HL-60 (cell line): ENCODE measurements at places on chromosomes 4 and X.

DNA sequence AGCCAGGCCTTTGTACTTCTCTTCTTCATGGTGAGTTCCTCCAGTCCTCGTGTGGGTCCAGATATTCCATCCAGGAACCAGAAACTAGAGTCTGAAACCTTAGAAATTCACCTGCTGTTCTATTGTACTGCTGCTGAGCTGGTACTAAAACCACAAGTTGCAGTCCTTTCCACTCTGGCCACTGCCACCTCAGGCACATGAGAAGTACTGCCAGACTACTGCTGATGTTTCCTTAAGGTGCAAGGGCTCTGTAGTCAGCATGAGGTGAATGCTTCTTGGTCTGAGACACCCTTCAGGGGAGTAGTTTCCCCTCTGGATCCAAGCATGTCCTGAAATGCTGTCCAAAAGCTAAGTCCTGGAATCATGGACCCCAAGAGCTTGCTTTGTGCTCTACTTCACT lies 399.6 kb upstream of the CT83 start:
- DNase-seq: no peak

GRCh38 chr4:127505203-127505602 lies 127.6 kb upstream of the INTU start:
- no peak for DNase-seq

DNA sequence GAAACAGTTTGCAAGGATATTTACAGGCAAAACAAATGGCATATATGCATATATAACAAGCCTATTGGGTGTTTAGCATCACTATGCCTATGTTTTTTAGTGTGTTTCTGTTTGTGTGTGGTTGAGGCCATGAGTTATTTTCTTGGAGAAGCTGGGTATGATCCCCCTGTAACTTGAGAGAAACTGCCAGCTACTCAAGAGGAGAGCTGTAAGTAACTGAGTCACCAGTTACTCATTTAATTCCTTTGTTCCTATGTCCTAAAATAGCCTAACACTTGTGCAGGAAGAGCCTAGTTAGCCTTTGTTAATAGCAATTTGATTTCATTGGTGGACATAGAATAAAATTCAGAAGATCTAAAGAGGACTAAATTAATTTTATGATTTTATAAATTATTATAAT lies 79.1 kb downstream of the PWWP3B start:
- DNase-seq: no peak

GRCh38 chr4:67723949-67724348 lies 23.0 kb upstream of the UBA6 start:
- DNase-seq: no peak

DNA sequence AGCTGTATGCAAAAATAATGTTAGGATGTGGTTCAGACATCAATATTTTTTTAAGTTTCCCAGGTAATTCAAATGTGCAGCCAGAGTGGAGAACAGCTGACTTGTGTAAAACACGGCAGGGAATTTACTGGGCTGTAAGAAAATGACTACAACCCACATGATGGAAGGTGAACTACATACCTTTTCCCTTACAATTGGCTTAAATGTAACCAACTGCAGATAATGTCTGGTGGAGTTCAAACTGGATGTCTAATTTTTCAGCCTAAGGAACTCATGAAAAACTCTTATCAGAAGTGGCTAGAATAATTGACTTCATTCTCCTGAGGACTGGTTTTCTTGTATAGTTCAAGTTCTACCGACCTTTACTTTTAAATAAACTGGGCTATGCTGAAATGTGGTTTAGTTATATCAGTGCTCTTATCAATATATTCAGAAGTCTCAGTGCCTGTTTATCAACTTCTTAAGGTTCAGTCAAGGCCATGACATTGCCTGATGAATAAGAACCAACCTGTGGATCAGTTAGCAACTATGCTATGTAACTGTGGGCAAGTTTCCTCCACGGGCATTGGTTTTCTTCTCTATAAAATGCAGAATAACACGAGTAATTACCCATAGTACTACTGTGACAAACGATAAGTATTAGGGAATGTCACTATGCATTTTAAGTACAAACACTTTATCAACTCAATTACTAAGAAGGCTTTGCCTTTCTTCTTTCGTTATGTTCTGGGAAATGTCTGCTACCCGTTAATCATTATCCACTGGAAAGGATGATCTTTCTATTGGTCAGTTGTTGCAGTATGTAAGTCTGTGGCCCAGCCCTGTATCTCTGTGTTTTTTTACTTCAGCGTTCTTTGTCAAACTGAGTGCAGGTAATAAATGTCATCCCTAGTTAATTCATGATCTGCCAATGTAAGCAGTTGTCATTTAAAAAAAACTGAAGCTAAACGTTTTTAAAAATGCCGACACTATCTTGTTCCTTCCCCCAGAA lies 181.6 kb downstream of the PCDH7 start:
- DNase-seq: no peak

DNA sequence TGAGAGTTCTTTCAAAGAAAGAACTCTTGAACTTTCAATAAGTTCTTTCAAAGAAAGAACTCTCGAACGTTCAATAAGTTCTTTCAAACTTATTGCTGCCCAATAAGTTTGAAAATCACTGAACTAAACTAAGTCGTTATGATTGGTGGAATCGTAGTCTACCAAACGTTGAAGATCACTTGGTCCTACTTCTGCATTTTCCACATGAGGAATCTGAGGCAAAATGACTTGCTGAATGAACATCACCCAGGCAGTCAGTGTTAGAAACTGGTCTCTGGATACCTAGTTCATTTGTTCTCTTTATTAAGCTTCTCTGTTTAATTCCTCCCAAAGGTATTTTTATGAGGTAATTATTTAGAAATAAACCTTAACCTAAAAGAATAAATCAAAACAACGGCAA lies 7.1 kb upstream of the CNOT6L start:
- no peak for DNase-seq

DNA sequence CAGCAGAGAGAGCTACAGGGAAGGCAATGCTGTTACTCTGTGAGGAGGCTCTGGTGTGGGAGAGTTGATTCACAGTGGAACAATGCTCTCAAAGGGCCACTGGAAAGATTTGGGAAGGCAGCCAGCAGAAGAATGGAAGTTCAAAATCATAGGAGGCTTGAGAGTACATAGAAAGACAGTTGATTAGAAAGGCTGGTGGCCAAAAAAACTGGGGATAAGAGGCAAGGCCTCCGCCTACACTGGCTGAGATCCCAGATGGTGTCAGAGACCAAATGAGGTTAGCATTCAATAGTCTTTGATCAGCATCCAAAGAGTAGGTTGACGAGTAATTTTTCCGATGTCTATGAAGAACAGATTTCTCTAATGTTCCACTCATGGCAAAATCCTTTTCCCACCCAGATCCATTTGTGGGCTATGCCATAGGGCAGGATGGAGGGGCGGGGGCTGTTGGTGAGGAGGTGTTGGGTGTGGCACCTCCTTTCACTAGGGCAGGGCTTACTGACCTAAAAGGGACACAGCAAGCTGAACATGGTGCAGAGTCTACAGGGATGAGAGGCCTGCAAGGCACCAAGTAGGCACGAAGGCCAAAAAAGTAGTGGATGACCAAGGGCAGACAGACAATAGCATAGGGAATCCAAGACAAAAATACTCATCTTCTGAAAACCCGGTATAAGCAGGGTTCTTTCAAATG lies 15.1 kb downstream of the TEC start:
- no peak for DNase-seq

- peak; percentile 38 for DNase-seq
Observed at GRCh38 chr4:98928131-98928504, 815 bp downstream of the EIF4E start.

DNA sequence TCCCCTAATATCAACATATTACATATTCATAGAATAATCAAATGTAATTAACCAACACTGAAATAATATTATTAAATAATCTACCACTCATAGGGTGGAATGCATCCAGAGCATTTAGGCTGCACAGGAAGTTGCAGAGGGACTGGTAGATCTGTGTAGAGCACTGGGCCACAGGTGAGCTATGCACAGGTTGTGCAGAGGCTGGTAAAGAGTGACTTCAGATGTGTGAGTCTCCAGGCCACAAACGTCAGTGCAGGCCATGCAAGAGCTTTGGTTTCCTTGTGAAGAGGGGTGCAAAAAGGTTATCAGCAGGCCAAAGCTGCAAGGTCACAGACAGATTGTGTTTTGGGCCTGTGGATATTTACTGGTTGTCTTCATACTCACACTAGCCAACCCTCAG lies 25.5 kb upstream of the MANBA start:
- DNase-seq: no peak

- no peak for DNase-seq
Observed at GRCh38 chr4:47002580-47002979, 9.2 kb upstream of the GABRA4 start.

DNA sequence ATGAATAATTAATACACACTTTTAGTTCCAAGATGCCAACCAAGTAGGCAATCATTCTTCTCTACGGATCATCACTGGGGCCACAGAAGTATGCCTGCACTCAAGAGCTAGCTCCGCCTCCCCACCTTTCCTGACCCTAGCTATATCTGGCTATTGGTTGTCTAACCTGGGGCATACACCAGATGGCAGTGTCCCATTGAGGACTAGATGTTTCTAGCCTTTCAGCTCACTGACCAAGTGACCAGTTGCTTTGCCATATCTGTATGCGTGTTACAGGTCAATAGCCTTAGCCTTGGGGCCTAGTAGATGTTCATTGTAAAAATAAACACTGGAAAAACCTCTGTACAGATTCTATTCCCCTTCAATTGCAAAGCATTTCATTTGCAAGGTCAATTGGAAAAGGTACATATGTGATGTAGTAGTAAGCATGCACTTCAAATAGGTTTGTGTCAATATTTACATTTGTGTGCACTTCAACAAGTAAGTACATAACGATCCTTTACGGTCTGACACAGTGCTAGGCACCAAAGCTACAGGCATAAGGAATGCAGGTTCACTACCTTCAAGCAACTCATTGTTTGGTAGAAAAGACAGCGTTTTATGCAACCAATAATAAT lies 521.7 kb downstream of the PPARGC1A start:
- peak; percentile 3 for DNase-seq

DNA sequence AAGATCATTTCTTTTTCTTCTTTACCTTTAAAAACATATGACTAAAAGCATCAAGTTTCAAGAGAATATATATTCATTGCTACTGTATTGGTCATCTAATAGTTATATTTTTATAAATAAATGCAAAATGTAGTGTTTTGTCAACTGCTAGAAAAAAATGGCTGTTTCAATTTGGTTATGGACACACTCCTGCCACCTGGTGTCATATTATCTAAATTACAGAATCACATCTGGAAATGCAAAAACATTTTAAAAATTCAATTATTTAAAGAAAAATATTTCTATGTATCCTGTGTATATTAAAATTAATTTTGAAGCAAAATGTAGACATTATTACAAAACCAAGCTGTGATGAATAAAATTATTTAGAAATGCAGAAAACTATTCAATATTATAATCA lies 329.4 kb upstream of the PCDH18 start:
- no peak for DNase-seq

- no peak for DNase-seq
Observed at GRCh38 chr4:187615972-187616371, 379.6 kb upstream of the ZFP42 start.

GRCh38 chrX:19616016-19616415 lies 100.7 kb upstream of the MAP3K15 start:
- DNase-seq: no peak

DNA sequence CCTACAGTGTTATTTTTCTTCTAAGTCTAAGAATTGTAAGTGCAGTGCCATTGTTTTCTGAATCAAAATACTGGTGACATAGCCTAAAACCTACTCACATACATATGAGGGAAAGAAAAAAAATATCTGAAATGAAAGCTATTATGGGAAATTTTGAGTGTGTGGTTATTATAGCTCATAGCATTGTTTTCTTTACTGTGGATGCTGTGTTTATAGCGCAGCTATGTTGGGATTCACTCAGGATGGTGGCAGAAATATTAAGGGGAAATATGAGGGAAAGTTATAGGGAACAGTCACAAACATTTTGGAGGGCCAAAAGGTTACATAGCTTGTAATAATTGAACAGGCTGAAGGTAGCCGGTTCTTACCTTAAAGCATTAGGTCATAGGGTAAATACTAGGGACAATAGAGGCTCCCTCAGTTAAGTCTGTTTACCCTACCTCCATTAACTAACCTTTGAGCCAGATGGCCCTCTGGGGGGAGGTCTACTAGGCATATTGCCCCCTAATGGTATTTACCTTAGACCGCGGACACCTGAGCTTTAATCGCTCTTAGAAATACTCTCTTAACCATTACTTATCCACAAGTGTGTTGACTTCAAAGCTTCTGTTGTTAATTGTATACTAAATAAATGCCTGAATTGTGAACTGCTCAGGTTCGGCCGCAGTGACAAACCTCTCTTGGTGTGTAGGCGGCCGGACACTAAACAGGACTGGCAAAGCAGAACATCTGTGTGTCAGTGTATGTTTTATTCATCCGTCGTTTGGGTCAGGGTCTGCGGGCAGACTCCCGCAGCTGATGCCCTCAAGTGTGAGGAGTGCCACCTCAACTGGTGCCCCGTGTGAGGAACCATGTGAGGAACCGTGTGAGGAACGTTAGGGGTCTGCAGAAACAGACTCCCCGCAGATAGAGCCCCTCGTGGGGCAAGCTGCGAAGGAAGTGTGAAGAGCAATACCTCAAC lies 21.3 kb upstream of the SULT1B1 start:
- no peak for DNase-seq

- DNase-seq: no peak
Observed at GRCh38 chr4:185112104-185112503, 31.0 kb upstream of the SLC25A4 start.

- no peak for DNase-seq
Observed at GRCh38 chrX:68748030-68748429, 80.8 kb upstream of the EFNB1 start.

- no peak for DNase-seq
Observed at GRCh38 chrX:43096830-43097229, 318.9 kb upstream of the PPP1R2C start.

- no peak for DNase-seq
Observed at GRCh38 chr4:74768857-74769525, 25.3 kb downstream of the BTC start.

- DNase-seq: no peak
Observed at GRCh38 chr4:39205476-39205875, 23.1 kb downstream of the WDR19 start.

GRCh38 chrX:37603938-37604409 lies 32.5 kb downstream of the LANCL3 start:
- DNase-seq: no peak

- DNase-seq: no peak
Observed at GRCh38 chrX:81377329-81377728, 175.4 kb downstream of the SH3BGRL start.

GRCh38 chr4:28890949-28891775 lies 1829.0 kb upstream of the PCDH7 start:
- no peak for DNase-seq

DNA sequence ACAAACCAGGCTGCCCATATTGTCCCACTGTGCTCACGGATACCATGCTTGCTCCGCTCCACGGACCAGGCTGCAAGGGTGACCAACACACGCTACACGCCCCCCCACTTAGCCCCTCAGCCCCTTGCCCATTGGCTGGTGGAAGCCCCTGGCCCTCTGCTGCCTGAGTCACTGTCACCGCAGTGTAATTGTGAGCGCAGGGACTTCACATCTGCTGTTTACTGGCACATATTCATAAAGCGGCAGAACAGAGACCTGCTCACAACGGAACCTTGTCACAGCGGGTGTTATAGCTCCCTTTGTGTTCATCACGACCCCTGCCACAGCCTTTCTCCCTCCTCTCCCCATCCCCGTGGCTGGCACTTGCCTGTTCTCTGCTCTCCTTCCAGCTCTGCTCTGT lies 83.7 kb downstream of the PSAPL1 start:
- DNase-seq: no peak
